NAMALWA (cell line): ENCODE measurements at places on chromosomes 2 and 18.

DNA sequence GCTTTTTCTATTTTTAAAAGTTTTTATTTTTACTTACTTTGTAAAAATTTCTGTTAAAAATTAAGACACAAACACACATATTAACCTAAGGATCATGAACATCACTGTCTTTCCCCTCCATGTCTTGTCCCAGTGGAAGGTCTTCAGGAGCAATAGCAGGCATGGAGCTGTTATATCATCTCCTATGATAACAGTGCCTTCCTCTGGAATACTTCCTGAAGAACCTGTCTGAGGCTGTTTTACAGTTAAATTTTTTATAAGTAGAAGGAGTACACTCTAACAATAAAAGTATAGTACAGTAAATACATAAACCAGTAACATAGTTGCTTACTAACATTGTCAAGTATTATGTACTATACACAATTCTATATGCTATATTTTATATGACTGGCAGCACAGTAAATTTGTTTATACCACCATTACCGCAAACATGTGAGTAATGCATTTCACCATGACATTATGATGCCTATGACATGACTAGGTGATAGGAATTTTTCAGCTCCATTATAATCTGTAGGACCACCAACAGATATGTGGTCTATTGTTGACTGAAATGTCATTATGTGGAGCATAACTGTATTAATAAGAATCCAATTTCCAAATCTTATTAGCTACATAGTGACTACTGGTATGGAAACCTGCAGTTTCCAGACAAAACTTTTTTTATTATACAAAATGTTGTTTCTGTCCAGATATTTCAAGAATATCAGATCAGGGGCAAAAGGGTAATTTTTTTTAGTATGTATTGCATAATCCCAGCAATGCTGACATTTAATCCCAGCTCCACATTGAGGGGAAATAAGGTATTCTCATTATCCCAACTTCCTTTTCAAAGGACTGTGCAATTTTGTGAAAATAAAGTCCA is 337.2 kb upstream of the SLC39A10 start:
- no peak for DNase-seq

DNA sequence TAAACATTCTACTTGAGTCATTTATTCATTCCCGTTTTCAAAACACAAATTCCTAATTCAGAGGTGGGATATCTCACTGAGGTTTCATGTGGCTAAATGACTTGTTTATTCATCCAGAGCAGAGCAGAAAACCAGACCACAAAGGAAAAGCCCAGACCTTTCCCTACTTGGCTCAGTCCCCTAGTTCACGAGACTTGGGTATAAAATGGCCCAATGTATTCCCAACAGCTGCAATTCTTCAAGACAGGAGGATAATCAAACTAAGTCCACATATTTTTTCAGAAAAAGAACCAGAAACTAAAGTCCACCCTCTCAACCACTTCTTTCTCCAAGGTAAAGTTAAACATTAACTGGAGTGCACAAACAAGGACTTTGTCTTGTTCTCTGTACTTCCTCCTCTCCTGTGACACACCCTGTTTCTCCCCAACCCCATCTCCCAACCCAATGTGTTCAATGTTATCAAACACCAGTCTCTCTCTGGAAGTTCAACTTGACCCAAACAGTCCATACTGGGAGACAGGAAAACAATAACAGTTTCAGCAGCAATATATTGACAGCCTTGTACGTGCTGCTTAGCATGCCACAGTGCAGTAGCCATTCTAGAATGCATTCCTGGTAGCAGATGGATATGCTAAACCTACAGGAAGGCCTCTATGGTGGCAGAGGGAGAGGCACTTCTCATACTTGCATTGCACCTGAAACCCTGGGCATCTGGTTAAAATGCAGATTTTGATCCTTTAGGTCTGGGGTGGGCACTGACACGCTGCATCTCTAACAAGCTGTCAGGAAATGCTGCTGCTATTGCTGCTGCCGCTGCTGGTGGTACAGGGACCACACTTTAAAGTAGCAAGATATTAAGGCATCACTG is 110.7 kb downstream of the INO80D start:
- DNase-seq = no peak

GRCh38 chr18:50008306-50008705 is 186.6 kb downstream of the MYO5B start:
- DNase-seq = no peak

- no peak for DNase-seq
These were observed 33.8 kb upstream of the POLE4 start for GRCh38 chr2:74924463-74925265.

GRCh38 chr2:45169339-45170190 is 160.3 kb upstream of the SIX2 start:
- no peak for DNase-seq

DNA sequence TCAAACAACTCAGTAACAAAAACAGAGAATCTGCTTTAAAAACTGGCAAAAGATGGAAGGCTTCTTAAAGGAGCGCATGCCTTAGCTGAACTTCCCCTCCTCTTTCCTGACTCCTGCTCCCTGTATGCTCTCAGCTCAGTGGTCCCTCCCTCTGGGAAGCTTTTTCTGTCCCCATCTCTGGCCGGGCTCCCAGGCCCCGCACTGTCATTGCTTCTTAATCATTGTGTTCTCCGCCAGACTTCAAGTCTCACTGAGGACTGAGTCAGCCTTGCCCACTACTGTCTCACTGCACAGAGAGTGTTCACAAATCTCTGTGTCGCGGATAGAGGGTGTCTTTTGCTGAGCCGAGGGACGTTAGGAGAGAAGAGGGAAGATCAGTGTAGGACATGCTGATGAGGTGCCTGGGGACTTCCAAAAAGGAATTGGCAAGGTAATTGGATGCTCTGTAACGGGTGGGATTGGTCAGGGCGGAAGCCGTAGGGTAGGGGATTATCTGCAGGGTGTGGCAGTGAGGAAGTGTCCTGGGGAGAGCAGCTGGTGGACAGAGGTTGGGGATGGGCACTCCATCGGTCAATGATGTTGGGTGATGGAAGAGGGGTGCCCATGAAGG is 16.2 kb downstream of the TOGARAM2 start:
- DNase-seq = no peak

- DNase-seq = no peak
These were observed 84.7 kb downstream of the ZNF407 start for GRCh38 chr18:74682141-74682990.

DNA sequence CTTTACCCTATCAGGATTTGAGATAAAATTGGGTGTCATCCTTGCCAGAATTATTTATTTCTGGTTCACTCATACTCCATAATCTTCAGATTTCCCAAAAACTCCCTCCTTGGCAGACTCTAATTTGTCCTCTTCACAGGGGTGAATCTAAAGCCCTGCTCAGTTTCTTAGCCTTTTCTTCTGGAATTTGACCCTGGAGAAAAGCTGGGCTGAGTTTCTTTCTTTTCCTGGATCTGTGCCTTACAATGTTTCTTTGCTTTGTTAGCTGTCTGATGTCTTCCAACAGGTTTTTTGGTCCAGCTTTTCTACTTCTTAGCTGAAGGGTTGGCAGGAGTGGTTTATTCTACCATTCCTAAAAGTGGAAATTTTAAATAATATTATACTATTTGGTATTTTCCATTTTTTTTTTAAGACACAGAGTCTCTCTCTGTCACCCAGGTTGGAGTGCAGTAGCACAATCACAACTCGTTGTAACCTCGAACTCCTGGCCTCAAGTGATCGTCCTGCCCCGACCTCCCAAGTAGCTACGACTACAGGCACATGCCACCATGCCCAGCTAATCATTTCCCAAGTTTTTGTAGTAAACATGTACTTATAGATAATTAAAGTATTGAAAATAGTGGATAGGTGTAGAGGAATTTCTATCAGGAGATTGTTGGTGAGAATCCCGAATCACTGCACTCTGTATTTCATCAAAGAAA is 138.4 kb upstream of the TWIST2 start:
- no peak for DNase-seq

GRCh38 chr2:39127973-39128372 is 7.1 kb upstream of the SOS1 start:
- peak; percentile 74 for DNase-seq

GRCh38 chr18:48663931-48664847 is 125.4 kb downstream of the CTIF start:
- peak; percentile 73 for DNase-seq

DNA sequence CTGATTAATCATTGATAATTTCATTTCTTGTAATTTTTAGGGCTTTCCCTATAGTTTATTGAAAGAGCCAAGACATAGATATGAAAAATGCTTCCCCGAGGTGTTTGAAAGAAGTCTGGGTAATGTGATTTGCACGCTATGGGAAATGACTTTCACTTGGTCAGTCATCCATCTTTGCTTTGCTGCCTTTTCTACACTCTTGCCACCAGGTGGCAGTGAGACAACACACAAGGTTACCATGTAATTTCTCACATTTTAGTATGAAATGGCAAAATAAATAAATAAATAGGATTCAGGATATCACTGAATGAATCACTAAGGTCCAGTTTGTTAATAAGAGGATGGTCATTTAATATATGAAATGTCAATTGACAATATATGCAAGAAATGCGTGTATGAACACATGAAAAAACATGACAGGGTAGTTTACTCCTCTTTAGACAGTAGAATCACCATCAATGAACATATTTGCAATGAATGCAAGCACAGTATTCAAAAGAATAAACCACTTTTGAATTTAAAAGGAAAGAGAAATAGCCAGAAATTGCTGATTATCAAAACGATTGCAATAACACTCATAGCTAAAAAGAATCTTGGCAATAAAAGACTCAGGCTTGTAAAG is 52.2 kb upstream of the KCNH7 start:
- DNase-seq = peak; percentile 75

- DNase-seq = no peak
These were observed 305.7 kb downstream of the DYSF start for GRCh38 chr2:71759060-71759459.

- DNase-seq = no peak
These were observed 178.1 kb downstream of the TWIST2 start for GRCh38 chr2:239025951-239026461.

- no peak for DNase-seq
These were observed 311.3 kb upstream of the NT5C1B start for GRCh38 chr2:18900691-18901141.

GRCh38 chr2:156398176-156398575 is 38.0 kb upstream of the GPD2 start:
- DNase-seq = no peak

DNA sequence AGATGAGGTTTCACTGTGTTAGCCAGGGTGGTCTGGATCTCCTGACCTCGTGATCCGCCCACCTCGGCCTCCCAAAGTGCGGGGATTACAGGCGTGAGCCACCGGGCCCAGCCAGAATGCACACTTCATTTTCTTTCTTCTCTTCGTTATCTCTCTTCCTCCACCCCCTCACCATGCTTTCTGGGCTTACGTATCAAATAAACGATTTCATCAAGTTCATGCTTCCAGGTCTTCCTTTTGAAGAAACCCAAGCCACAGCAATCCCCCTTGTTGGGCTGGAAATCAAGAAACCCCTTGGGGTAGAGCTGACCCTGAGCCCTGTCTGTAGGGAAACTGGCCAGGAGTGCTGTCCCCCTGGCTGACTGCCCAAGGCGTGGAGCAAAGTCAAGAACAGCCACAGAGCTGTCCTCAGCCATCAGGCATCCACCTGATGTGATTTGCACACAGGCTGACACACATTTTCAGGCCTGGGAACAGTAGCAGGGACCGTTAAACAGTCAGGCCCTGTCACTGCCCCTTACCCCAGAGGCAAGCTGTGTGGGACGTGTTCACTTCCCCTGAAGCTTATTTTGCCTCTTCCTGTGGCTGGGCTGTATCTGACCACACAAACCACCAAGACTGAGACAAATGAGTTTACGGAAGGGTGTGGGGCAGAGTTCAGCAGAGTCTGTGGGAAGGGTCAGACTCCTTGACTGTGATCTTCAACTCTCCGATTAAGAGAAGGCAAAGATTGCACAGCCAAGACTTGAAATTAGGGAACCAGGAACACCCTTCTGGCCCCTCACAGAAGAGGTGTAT is 15.1 kb upstream of the NMUR1 start:
- DNase-seq = peak; percentile 63

GRCh38 chr2:27281855-27282559 is at the start of gene TRIM54:
Gene TRIM54 (plus strand): TSS chr2:27282429. CDS start chr2:27282732, 303 bp downstream.
- DNase-seq = no peak

- DNase-seq = peak; percentile 15
These were observed 314.4 kb upstream of the CDH7 start for GRCh38 chr18:65436430-65436829.

GRCh38 chr18:69999656-70000055 is 52.0 kb upstream of the CD226 start:
- no peak for DNase-seq

DNA sequence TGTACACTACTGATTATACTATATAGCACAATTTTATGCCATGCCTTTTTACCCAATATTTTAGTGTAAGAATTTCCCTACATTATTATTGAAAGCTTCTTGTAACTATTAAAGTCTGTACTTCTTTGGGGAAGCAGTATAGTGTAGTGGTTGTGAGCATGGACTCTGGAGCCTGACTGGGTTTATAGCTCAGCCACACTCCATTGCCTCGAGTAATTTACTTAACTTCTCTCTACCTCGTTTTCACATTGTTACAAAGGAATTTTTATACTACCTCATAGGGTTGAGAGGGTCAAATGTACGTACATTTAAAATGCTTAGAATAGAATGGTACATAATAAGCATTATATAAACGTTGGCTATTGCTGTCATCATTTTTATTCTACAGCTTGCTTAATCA is 139.2 kb downstream of the UBR3 start:
- DNase-seq = no peak
